ENCODE measurements at places on chromosomes 7 and 10. TPM values are rescaled to one million over a fixed set of nuclear protein-coding genes. Genes with fewer than 3 reads are reported as not detected.

Gene CALHM1
- total RNA-seq, result not detected

Gene MICALL2
- 60.1 TPM for total RNA-seq

Gene ASB10
- total RNA-seq, result not detected

Gene FZD8
- total RNA-seq, result 0.77 TPM

DNA sequence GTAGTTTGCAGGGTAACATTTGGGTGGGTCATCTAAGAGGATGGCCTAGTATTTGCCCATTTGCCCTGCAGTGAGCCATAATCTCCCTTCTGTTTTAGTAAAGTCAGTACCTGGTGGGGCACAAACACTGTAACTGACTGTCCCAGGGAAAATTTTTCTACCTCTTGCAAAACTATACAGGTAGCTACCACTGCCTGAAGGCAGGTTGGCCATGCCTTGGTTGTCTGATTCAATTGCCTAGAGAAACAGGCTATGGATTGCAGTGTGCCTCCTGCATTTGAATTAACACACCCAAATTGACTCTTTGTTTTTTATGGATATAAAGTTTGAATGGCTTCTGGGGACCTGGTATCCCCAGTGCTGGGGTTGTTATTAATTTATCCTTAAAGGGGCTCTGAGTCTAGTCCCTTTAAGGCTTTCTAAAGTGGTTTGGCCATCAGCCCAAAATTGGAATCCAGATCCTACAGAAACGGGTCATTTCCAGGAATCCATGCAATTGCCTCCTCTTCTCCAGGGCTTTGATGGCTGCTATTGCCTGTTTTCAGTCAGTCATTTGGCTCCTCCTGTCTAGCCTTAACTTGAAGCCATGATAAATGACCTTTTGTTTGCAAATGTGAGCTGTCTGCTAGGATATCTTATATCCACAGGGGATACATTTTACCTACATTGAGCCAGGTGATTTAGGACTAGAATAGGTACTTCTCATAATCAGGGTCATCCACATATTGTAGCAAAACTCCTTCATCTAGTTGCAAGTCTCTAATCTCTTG, 89.1 kb downstream of the STRA8 start:
- peaks cover 5% of the 10 kb centered on the region for H3K27me3 ChIP-seq
- H3K4me1 ChIP-seq, result no peaks in the 10 kb centered on the region

GRCh38 chr7:137838706-137839315, 8.0 kb downstream of the DGKI start:
- H3K4me1 ChIP-seq, result no peaks in the 10 kb centered on the region
- H3K4me3 ChIP-seq, result no peak overlapping the region
- H3K27me3 ChIP-seq, result no peaks in the 10 kb centered on the region
- DNase-seq, result no peak
- no peaks in the 10 kb centered on the region for H3K36me3 ChIP-seq

DNA sequence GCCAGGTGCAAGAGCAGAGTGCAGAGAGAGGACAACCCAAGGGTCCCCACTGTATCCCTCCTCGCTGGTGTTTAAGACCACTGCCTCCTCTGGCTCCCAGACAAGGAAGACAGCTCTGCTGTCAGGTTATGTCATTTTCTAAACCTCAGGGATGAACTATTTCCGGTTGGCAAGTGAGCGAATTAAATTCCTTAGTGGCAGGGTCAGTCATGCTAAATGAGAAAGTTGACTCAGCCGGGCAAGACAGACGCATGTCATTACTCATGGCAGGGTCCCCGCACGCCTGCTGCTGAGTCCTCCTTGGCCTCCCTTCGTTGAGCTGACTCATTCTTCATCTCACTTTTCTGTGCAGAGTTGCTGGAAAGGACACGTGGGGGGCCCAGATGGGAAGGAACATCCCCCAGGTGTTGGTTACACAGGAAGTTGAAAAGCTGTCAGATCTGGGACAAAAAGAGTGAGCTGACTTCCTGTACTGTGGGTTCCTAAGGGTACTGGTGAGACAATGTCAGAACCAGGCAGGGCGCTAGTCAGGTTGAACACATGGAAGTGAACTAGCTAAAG, 47.1 kb upstream of the UCN3 start:
- H3K27ac ChIP-seq, result no peak overlapping the region
- no peak overlapping the region for H3K4me3 ChIP-seq
- peaks cover 3% of the 10 kb centered on the region for H3K4me1 ChIP-seq

DNA sequence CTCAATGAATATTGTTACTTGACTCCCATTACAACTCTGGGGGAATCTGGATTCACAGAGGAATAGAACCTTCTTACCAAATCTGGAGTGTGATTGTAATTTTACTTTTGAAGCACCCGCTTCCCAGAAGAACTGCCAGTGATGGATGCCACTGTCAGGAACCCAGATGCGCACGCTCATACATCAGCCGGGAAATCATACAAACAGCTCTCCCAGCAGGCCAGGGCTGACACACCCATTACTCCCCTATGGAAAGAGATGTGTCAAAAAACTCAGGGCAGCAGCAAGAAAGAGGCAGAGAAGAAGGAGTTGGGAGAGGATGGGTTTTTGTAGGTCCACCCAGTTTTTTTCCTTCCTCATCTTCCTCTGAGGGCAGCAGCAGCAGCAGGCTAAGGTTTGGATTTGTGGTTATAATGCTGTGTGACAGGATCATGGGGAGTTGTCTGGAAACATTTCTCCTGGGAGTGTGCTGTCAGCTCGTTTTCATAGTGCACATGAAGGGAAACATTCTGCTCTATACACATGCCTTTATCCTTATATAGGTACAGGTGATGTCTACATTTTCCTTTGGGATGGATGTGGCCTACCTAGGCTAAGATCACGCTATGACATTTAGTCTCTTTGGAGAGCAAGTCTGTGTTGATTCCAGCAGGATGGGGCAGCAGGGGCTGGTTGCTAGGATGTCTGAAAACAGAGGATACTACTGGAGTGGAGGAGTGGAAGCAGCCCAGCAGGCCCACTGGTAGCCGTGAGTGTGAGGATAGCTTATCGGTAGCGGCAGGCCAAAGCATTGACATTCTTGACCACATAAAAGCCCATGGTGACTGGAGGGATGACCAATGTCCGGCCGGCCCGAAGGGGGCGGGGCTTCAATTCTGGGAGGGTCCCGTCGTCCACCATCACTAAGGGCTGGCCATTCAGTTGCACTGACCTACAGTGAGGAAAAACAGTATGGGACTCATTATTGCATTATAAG, 12.4 kb upstream of the HPS1 start:
- H3K27ac ChIP-seq, result no peak overlapping the region
- DNase-seq, result no peak
- H3K27me3 ChIP-seq, result no peaks in the 10 kb centered on the region
- H3K4me3 ChIP-seq, result no peak overlapping the region
- peaks cover 11% of the 10 kb centered on the region for H3K4me1 ChIP-seq

DNA sequence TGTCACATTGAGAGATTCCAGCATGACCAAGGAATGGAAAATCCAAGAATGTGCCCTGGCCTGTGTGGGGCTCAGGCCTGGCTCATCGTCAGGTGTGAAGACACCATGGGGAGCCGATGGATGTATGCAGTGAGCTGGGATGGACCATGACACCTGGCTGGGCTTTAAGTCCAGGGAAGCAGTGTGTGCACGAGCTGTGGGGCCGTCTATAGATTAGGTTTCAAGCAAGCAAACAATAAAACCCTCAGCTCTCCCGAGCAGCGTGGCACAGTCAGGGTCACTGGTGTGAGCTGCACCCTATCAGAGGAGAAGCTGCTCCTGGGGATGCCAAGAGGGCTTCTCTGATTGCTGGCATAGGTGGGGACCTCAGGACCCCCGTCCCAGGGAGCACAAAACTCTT, 50.5 kb upstream of the DLG5 start:
- no peak overlapping the region for H3K27ac ChIP-seq
- H3K27me3 ChIP-seq, result no peaks in the 10 kb centered on the region
- no peak overlapping the region for H3K4me3 ChIP-seq
- H3K4me1 ChIP-seq, result no peaks in the 10 kb centered on the region
- H3K36me3 ChIP-seq, result peaks cover 18% of the 10 kb centered on the region
- no peak for DNase-seq

DNA sequence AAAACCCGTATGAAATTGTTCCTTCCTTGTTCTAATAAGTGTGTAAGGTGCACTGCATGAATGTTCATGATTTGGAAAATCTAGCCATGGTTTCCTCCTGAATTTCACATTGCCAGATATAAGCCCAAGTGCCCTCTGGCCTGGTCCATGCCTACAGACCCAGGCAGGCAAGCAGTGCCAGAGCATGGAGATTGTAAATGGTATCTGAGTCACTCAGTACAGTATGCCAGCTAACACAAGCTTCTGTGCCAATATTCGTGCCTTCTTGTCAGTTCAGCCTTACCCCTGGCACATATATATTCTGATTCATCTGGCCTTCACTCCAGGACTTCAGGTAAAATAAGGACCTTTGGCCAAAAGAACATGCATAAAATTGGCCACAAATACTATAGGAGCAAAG, 38.4 kb upstream of the PDE1C start:
- H3K4me3 ChIP-seq, result no peak overlapping the region
- no peak overlapping the region for H3K27ac ChIP-seq
- H3K36me3 ChIP-seq, result no peaks in the 10 kb centered on the region
- H3K27me3 ChIP-seq, result no peaks in the 10 kb centered on the region
- DNase-seq, result no peak

DNA sequence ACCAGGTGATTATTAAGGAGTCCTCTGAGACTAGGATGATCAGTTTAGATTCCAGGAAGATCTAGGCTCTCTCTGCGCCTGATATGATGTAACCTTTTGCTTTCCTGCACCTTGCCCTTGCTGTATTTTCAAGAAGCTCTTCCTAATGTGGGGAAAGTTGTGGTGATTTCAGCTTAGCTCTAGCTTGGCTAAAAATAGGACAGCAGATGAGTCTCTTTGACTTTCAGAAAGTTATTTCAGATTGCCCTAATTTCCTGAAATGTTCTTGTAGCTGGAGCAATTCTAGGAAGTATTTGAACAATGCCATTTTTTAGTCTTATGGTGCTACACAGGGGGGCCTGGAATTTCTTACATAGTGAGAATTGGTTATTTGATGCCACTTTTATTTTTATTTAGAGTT, 3.8 kb downstream of the LCOR start:
- no peaks in the 10 kb centered on the region for H3K27me3 ChIP-seq
- H3K4me3 ChIP-seq, result no peak overlapping the region
- H3K27ac ChIP-seq, result no peak overlapping the region
- no peak for DNase-seq

- no peak overlapping the region for H3K4me3 ChIP-seq
- H3K27ac ChIP-seq, result no peak overlapping the region
- no peaks in the 10 kb centered on the region for H3K4me1 ChIP-seq
- no peaks in the 10 kb centered on the region for H3K36me3 ChIP-seq
- peak; percentile 5 for DNase-seq
Measured at GRCh38 chr7:85261336-85261735, 74.5 kb upstream of the SEMA3D start.

DNA sequence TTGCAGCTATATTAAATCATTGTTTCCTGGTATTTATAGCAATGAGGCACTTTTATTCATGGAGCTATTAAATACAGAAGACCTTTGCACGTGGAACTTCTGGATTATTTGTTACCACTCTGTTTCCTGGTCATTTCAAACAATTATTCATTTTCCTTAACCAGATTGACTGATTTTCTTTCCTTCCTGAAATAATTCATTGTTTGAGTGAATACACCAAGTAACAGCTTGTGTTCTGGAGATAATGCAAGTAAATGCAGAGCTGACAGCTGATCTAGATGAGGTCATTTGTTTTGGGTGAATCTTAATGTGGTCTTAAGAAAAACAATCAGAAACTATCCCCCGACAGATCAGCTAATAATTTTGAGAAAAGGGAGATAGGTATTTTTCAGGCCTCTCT, 497.7 kb downstream of the KIF20B start:
- no peak overlapping the region for H3K27ac ChIP-seq
- no peak overlapping the region for H3K4me3 ChIP-seq
- H3K27me3 ChIP-seq, result no peaks in the 10 kb centered on the region
- no peak for DNase-seq

DNA sequence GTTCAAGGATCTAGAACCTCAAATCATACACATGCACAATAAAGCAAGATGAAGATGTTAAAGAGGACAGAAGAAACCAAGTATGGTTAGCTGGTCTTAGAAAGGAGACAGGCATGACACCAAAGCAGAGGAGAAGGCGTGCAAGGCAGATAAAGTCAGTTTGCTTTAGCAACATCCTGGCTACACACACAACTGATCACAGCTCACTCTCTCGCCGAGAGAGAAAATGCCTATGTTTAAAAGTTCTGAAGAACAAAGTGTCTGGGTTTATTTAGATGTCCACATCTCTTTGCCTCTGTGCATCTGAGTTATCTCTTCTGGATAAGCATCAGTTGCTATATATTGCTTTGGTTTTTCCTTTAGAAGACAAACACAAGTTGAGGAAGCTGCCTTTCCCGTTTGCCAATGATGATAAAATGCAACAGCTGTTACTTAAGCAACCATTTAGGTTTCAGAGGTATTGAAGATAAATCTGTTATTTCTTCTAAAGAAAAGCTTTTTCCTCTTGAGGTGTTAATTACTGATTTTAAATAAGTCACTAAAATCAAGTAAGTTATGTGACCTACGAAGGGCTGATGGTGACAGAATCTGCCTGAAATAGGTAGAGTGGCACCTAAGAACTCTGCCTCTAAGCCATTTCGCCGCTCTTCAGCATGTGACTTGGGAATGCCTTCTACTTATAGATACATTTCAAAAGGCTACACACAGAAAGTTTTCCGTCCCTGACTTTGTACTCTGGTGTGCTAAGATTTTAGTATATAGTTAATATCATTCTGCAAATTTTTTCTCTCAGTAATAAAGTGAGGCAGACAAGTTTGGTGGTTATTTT, 146.2 kb upstream of the ASAH2 start:
- no peaks in the 10 kb centered on the region for H3K27me3 ChIP-seq
- H3K4me1 ChIP-seq, result peaks cover 15% of the 10 kb centered on the region
- DNase-seq, result no peak
- no peak overlapping the region for H3K27ac ChIP-seq
- H3K4me3 ChIP-seq, result no peak overlapping the region
- no peaks in the 10 kb centered on the region for H3K36me3 ChIP-seq

GRCh38 chr10:44399659-44400451, 15.0 kb upstream of the CXCL12 start:
- H3K27me3 ChIP-seq, result peaks cover 12% of the 10 kb centered on the region
- no peaks in the 10 kb centered on the region for H3K4me1 ChIP-seq
- H3K4me3 ChIP-seq, result no peak overlapping the region
- no peaks in the 10 kb centered on the region for H3K36me3 ChIP-seq

DNA sequence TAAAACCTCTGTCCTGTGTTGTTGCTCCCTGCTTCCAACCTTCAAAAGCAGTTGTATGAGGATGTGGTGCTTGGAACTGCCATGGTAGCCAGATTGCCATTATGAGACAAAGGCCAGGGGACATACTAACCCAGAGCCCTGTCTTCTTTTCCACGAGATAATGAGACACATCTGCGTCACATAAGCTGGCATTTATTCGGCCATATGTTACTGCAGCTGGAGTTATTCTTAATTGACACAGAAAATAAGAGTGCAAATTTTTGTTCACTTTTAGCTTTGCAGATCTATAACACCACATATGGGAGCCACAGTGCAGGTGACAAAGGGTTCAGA, 15.5 kb upstream of the PDLIM1 start:
- no peak overlapping the region for H3K27ac ChIP-seq
- no peak overlapping the region for H3K4me3 ChIP-seq
- H3K27me3 ChIP-seq, result no peaks in the 10 kb centered on the region

- H3K4me3 ChIP-seq, result no peak overlapping the region
- peaks cover 2% of the 10 kb centered on the region for H3K36me3 ChIP-seq
- no peaks in the 10 kb centered on the region for H3K4me1 ChIP-seq
- H3K27me3 ChIP-seq, result no peaks in the 10 kb centered on the region
- H3K27ac ChIP-seq, result no peak overlapping the region
Measured at GRCh38 chr10:129468187-129468586, 1.1 kb downstream of the MGMT start.

- no peak overlapping the region for H3K4me3 ChIP-seq
- no peaks in the 10 kb centered on the region for H3K27me3 ChIP-seq
- H3K4me1 ChIP-seq, result no peaks in the 10 kb centered on the region
- H3K36me3 ChIP-seq, result no peaks in the 10 kb centered on the region
- H3K27ac ChIP-seq, result no peak overlapping the region
Measured at GRCh38 chr7:15309872-15310271, 251.9 kb downstream of the AGMO start.
